ENCODE measurements at places on chromosomes 5 and 9.

GRCh38 chr5:122967625-122968024 is 68.9 kb downstream of the PPIC start:
- no peak for DNase-seq

DNA sequence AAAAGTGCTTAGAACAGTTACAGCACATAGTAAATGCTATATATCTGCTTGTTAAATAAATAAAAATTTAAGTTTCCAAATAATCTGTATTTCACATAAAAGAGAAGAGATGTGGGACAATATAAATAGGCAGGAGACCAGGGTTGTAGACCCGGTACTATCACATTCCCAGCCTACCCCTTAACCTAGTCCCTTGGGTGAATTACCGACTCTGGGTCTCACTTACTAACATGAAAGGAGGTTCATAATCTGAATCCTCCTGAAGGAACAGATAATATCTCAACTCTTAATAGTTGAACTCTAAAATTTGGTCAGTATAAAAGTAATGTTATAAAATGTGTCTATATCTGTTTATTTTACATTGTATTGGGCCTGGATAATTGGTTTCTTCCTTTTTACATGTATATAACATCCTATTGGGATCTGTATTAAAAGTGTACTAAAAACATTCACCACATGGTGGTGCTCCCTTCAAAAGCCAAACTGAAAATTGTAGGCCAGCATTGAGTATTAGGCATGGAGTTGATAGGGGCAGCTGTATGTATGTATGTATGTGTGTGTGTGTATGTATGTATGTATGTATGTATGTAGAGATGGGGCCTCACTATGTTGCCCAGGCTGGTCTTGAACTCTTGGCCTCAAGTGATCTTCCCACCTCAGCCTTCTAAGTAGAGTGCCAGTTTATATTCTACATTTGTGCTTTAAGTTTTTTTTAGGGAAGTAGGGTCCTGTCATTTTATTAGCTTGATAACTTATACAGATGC is 64.2 kb upstream of the ABL1 start:
- no peak for DNase-seq

- DNase-seq = peak; percentile 25
Measured at GRCh38 chr9:109110329-109111021, 9.3 kb downstream of the TMEM245 start.

DNA sequence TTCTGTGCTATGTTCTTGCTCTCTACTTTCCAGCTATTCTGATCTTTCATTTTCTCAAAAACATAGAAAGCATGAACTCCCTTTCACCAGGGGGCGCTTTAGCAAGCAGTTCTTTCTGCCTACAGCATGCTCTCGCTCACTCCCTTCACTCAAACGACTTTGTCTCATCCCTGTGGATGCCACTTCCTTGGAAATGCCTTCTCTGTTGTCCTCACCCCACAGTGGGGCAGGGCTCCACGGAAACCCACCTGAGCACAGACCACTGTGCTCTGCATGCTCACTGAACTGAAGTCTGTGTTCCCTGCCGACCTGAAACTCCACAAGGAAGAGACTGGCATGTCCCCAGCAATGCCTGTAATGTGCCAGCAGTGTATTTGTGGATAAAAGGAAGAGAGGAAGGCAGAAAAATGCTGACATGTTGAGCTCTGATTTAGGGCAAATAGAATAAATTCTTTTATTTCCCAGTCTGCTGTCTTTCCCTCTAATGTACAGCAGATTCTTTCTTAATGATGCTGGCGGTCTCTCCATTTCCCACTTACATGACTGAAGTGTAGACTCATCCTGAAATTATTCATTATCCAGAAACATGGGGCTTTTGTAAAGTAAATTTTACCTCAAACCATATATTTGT is 4.9 kb upstream of the ROR2 start:
- no peak for DNase-seq

- DNase-seq = no peak
Measured at GRCh38 chr5:175021321-175021720, 296.9 kb downstream of the MSX2 start.

DNA sequence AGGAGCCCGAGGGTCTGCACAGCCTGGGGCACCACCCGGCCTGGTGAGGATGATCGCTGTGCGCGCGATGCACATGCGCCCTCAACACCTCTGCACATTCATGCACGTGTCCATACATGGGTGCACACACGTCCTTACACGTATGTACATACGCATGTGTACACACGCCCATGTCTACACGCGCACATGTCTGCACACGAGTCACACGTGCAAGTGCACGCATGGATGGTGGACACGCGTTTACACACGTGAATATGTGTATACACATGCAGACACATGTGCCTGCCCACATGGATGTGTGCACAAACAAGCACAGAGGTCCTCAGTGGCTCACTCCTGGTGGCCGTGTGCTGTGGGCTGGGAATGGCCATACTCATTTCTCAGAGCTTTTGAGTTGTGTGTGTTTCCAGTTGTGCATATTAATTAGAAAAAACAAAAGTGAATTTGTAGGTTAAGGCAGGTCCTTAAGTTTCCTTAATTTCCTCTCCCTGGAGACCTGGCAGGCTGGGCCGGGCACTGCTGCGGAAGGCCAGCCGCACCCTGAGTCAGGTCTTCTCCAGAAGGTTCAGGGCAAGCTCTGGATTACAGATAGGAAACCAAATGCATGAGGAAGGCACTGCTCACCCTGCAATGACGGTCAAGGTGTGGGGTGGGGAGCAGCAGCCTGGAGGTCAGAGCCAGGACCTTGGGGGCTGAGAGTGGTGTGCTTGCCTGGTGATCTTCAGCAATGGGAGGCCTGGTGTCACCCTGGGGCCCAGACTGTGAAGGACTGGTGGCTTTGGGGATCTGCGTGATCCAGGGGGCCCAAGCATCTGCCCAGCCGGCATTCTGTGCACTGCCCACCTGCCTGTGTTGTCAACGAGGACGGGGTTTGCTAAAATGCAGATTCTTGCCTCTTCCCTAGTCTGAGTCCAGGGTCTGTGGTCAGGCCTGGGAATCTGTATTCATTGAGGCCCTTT is 1.3 kb upstream of the RNU6ATAC start:
- DNase-seq = peak; percentile 75

DNA sequence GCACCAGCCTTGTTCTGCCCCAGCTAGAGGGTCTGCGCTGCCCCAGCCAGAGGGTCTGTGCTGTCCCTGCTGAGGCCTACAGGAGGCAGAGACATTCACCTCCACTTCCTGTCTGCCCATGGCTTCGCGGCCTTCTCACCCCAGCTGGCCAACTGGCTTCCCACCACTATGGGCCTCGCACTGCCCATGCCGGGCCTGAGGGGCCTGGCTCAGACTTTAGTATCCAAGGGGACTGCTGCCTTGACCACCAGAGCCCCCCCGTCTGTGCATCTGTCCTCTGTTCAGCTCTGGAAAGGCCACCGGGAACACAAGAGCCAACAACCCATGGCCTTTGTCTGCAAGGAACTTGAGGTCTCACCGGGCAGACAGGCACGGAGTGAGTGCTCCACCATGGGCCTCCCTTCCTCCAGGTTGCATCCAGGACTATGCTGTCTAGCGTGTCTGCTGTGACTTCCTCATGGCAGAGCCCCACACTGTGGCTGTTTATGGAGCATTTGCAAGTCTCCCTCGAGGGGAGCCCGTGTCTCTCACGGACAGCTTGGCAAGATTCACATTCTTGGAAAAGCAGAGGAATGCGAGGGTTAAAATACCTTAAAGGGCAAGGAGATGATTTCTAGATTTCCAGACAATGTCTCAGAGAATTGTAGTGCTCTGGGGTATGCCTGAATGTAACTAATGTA is 1.7 kb downstream of the DCANP1 start:
- DNase-seq = no peak
